SJCRH30 (cell line): ENCODE measurements at places on chromosomes 3 and 15. TPM values are rescaled to one million over a fixed set of nuclear protein-coding genes. Genes with fewer than 3 reads are reported as not detected.

CCNB2 gene
- total RNA-seq: 193 and 201 TPM in 2 replicates

ARHGEF3 gene
- 24.9 and 29.9 TPM in 2 replicates for total RNA-seq

ABHD6 gene
- total RNA-seq: 4.3 and 4.6 TPM in 2 replicates

PCLAF gene
- 581 and 605 TPM in 2 replicates for total RNA-seq

LSMEM2 gene
- total RNA-seq: not detected in 2 replicates

- DNase-seq: no peak
Observed at GRCh38 chr3:128282380-128283196, 129.3 kb downstream of the EEFSEC start.

DNA sequence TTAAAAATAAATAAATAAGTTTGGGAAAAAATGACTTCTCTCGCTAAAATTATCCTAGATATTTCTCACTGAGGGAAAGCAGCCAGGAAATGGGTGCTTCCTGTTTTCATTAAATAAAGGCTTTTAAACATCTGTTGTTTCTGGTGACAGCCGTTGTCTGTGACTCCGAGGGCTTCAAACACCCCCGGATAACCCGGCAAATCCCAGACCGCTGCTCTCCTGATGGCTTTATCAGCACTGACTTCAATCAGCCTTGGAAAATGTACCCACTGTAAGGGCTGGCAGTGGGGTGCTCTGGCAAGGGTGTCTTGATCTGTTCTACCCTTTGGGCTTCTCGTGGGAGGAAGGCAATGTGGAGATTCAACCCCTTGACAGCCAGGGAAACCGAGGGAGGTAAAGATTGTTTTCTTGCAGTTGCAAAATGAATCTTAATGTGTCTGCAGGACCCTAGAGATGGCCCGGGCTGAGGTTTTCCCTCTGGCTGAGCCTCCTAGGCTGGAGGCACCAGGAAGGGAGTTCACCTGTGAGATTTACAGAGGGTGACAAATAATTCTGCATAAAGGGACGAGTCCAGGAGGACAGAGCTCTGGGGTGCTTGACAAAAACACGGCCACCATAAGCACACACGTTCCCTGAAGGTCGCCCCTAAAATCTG, 33.6 kb upstream of the SEC13 start:
- DNase-seq: peak; percentile 42

DNA sequence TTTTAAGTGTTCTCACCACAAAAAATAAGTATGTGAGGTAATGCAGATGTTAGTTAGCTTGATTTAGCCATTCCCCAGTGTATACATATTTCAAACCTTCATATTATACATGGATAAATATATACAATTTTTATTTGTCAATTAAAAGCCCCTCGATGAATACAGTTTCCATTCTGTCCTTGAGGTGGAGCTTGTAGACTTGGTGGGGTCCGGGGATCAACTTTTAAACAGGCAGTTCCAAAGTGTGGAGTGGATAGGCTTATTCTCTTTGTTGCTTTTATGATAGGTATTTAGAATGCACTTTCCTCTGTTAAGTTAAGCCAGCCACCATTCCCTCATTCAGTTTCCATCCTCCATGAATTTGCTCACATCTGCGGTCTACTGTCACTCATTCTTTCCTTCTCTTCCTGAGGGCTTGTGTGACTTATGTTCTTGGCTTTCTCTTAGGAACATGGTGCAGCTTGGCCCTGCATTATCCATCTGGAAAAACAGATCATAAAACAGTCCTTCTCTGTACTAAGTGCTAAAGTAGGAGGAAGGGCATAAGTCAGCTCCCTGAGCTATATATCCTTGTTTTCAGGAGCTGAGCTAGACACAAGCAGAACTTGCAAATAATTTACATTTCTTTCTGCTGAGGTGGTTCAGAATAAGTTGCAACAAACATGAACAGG, 149.1 kb downstream of the NFKBIZ start:
- no peak for DNase-seq

GRCh38 chr3:71250026-71250425, 333.5 kb downstream of the FOXP1 start:
- no peak for DNase-seq

DNA sequence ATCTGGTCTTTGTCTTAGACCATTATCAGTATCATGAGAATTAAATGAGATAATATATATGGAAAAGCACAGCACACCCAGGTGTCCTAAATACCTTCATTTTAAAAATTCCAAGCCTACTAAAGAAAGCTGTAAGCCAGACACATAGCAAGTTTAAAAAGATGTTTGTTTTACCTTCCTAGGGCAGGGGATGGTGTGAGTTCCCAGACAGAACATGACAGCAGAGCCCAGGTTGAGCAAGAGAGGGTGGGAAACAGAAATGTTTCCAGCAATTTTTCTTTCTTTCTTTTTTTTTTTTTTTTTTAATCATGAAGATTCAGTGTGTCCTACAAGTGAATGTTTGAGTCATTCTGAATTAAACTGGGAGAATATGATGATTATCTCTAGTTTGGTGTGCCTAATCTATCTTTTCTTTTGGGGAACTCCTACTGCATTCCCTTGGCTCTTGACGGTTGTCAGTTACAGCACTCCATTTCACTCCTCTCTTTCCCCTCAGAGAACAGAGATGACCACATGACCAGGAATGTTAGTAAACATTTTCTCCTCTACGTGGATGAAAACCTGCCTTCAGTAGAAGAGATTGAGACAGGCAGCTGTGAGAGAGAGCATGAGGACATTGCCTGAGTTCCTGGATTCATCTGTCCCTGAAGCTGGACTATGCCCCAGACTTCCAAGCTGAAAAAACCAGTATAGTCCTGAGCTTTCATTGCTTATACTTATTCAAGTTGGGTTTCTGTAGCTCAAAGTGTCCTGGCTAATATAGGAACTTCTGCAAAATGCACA, 54.5 kb upstream of the ARL14 start:
- DNase-seq: no peak

GRCh38 chr3:8709287-8709686, 24.3 kb upstream of the CAV3 start:
- no peak for DNase-seq

DNA sequence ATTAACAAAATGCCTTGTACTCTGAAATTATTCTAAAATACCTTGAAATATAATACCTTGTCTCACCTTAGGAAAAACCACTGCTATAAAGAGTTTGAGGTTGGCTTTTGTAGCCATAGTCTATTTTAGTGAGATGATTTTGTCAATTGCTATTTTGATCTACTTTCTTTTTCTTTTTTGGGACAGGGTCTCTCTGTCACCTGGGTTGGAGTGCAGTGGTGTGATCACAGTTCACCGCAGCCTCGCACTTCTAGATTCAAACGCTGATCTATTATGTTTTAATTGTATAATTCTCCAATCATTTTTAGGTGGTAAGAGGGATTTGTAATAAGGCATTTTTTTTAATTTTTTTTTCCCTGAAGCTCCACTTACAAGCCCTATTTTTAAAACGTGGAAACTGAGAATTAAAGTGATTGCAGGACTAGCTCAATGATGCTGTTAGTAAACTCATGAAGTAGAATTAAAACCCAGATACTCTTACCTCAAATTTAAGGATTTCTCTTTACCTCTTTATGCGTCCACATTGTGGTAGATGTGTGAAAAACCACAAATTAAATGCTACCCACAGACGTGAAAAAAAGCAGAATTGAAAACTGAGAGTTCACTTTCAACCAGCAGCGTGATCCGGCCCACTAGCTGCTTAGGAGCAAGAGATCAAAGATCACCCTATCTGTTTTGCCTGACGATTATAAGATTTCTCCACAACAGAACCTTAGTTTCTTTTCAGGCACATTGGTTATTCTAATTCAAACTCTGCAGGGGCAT, 384.2 kb downstream of the CGGBP1 start:
- no peak for DNase-seq

DNA sequence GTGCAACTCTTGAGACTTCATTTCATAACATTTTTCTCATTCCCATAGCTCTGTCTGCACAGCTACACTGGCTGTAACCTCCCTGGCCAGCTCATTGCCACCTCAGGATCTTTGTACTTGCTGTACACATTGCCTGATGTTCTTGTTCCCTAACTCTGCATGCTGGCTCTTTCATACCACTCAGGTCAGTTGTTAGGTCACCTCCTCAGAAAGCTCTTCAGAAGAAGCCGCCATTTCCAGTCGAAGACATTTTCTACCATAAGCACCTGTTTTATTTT, 176.2 kb downstream of the AKAP13 start:
- no peak for DNase-seq

DNA sequence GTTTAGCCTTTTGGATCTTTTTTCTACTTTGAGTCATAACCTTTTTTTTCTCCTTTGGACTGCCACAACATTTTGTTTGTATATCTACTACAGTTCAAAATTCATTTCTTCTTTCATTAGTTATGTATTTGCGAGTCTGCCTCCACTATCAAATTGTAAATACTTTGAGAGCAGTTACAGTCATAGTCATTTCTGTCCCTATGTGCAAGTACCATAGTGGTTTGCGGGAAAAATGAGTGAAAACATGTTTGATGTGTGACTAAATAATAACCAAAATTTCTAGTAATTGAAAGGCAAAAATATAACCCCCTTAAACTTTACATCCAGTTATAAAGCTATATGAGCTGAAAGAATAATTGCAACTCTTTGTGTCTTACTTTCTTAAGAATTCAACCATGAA, 45.8 kb upstream of the CCDC50 start:
- DNase-seq: no peak

- no peak for DNase-seq
Observed at GRCh38 chr3:64888165-64888564, 200.4 kb upstream of the ADAMTS9 start.

DNA sequence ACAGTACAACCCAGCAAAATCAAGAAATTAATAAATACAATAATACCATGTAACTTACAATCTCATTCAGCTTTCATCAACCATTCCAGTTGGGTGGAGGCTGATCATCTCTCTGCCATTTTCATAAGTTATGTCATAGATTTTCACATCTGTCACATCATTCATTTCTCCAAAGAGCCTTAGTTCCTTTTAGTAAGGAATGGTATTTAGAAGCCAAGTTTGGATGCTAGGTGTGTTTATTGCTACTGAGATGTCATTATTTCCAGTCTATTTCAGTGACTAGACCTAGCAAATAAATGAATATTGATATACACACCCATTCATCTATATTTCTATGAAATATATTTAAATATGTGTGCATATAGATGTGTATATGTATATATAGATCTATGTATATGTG, 2.7 kb upstream of the UBL7 start:
- peak; percentile 28 for DNase-seq

- DNase-seq: peak; percentile 48
Observed at GRCh38 chr15:55279746-55280351, 9.8 kb downstream of the RAB27A start.

DNA sequence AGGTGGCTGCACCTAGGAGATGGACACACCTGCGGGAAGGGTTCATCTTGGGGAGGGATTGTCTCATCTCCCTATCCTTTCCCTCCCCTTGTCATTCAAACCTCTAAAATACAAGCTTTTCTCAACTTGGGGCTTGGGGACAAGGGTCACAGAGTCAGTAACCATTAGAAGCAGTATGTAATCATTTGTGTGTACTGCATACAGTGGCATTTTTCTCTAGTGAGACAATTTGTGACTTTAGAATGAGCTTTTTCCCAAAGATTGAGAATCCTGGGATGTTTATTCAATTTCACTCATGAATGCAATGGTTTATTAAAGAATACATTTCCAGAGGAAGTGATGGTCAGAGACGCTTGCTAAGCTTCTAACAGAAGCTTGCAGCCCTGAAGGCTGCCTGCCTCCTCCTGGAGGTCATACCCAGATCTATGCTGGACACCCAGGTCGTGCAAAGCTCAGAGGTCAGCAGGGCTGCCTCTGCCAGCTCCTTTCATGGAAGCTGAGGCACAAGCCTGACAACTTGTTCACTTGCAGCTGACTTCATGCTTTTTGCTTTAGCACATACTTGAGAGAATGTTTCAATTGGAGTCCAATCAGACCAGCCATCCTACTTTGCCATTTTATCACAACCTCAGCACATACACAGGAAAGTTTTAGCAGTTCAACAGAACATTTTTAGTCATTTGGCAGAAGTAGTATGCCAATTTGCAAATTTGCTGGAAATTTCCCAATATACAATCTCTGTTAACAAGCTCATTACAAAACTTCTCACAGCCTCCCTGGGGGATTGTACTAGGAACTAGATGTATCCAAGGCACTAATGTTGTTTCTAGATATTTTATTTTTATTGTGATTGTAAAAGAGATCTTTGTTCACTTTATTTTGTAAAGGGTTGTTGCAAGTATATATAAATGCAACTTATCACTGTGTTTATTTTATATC, 25.6 kb upstream of the ALDH1L1 start:
- DNase-seq: no peak

DNA sequence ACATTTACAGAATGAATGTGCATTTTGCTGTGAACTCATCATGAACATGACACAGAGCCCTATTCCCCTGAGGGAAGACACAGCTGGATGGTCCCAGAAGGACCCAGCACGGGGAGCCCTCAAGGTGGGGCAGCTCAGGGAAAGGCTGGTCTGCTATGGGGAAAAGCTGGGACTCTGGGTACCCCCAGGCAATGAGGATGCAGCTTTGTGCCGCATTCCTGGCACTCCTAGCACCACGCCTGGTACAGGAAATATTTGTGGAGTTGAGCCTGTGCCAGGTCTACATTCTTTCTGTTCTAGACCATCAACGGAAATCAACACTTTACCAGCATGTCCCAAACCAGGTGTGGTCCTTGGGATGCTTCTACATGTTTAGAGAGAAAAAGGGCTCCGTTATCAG, 74.0 kb downstream of the SRGAP3 start:
- no peak for DNase-seq

DNA sequence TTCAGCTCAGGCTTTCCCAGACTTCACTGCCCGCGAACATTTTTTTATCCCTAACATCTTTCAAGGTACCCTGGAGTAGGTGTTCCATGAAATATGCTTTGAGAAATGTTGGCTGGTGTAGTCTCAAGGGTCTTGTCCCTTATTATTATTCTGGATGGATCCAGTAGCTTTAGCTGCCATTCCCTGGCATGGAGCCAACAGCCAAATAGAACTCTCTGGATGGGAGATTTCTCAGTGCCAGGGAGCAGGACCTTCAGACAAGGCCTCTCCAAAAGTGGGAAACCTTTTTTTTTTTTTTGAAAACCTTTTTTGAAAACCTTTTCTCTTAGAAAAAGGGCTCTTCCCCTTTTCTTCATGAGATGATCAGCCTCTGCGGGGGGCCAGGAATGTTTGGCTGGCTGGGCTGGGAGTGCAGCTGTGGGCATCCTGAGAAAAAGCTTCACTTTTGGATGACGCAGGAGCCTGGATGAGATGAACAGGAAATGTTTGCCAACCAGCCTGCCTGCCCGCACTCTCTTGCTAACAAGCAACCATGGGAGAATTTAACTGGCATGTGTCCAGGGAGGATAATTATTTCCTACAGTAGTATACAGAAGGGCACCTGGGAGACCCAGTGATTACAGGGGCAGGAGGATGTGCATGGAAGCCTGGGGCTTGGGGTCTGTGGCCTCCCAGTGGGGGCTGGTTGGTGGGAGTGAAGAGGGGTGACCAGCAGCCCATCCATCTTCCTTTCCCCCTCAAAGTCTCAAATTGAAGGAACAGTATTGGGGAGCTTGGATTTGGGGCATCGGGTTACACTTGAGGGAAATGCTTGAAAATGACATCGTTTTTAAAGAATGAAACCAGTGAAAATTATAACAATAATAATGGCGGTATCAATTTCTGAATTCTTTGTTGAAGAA, 109.1 kb upstream of the LRIG1 start:
- DNase-seq: peak; percentile 90
